Activated CD4-positive, alpha-beta T cell treated with anti-CD3 and anti-CD28 coated beads for 36 hours (primary cell): ENCODE measurements at places on chromosomes 2 and 18. TPM values are rescaled to one million over a fixed set of nuclear protein-coding genes. Genes with fewer than 3 reads are reported as not detected.

DNA sequence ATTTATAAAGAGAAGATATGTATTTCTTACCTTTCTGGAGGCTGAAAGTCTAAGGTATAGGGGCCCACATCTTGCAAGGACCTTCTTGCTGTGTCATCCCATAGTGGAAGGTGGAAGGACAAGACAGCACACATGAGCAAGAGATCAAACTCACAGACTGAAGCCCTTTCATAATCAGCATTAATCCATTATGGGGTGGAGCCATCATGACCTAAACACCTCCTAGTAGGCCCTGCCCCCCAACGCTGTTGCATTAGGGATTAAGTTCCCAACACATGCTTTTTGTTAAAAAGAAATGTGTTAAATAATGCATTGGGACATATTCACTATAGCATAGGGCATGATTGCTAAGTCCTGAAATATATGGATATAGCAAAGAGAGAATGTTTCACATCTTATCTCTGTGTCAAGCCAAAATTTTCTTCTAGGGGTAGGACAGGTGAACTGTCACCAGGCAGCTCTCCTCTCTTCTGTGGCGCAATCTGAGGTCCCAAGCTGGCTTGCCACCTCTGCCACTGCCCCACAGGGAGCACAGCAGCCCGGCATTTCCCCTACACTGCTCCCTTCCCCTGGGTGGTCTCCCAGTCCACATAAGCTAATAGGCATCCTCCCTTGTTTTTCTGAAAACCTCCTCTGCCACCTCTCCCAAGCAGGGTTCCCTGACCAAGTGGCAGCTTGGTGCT, 8.3 kb upstream of the CTIF start:
- H3K36me3 ChIP-seq = no peaks in the 10 kb centered on the region
- H3K4me3 ChIP-seq = no peak overlapping the region
- H3K4me1 ChIP-seq = peaks cover 7% of the 10 kb centered on the region
- H3K27ac ChIP-seq = no peak overlapping the region

GRCh38 chr2:129799036-129799958, 180.2 kb upstream of the RAB6C start:
- H3K36me3 ChIP-seq = no peaks in the 10 kb centered on the region
- no peak for DNase-seq
- H3K27ac ChIP-seq = no peak overlapping the region
- no peaks in the 10 kb centered on the region for H3K4me1 ChIP-seq

DNA sequence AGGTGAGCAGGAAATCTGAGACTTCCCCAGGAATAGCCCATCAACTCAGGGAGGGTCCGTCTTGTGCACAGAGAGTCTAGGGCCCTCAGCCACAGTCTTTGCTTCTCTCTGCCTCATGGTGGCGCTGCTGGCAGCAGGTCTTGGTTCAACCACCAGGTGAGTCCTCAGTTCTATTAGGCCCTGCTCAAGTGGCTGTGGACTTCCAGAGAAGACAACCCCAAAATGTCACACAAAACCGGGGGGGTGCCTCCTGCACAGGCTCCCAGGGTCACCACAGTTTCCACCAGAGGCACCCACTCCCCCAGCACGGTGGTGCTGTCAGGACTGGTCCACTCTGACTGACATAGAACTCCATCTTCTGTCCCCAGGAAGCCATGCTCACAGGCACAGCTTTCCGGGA, 2.4 kb upstream of the CHRNG start:
- no peaks in the 10 kb centered on the region for H3K36me3 ChIP-seq
- peaks cover 7% of the 10 kb centered on the region for H3K27me3 ChIP-seq

- H3K4me3 ChIP-seq = no peak overlapping the region
- peaks cover 2% of the 10 kb centered on the region for H3K27me3 ChIP-seq
- no peaks in the 10 kb centered on the region for H3K4me1 ChIP-seq
- no peaks in the 10 kb centered on the region for H3K36me3 ChIP-seq
Observed at GRCh38 chr18:78927156-78927555, 52.5 kb upstream of the SALL3 start.

DNA sequence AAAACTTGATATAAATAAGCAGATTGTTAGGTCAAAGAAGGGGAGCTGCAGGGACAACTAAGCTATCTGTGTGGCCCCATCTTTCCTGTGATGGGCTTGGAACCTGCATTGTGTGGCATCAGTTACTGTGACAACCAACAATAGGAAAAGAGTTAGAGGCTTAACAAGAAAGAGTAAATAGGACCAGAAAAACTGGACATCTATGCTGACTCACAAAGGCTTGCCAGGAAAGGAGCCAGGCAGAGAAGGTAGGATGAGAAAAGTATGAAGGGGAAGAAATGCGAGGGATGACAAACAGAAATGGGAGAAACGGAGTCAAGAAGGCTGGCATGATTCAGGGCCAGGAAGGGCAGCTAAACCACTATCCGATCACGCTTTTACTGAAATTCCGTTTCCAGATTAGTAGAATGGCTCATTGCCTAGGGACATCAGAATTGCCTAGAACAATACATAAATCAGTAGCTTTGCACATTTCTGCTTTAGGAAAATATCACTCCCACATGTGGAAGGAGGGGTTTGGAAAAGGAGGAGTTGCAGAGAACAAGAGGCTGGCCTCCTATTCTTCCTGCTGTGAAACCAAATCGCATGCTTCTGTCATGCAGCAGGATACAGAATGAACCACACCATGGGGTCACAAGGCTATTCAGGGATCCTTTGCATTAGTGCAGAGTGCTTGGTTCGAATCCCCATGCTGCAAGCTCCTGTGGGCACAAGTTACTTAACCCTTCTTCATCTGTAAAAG, 7.3 kb downstream of the PLA2R1 start:
- H3K27ac ChIP-seq = no peak overlapping the region
- no peak overlapping the region for H3K4me3 ChIP-seq
- H3K27me3 ChIP-seq = peaks cover 31% of the 10 kb centered on the region
- H3K4me1 ChIP-seq = peaks cover 2% of the 10 kb centered on the region
- H3K36me3 ChIP-seq = no peaks in the 10 kb centered on the region

GRCh38 chr2:46462936-46463335, 16.4 kb upstream of the TMEM247 start:
- no peaks in the 10 kb centered on the region for H3K36me3 ChIP-seq
- H3K27me3 ChIP-seq = no peaks in the 10 kb centered on the region
- H3K27ac ChIP-seq = no peak overlapping the region
- H3K4me1 ChIP-seq = peaks cover 2% of the 10 kb centered on the region

DNA sequence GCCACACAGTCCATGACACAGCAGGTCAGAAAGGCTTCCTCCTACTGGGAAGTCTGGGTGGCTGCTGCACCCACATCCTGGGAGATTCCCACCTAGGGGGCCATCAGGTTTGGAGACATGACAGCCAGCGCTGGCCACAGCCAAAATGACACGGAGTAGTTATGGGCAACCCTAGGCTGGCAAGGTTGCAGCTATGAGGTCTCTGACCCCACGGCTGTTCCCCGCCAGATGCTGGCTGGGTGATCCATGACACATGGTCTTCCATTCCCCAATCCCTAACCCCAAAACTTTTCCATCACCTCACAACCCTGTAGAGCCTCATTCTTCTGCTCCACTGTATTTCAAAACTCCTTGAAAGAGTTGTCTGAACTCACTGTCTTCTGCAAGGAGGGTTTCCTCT, 42.7 kb upstream of the EPAS1 start:
- H3K4me1 ChIP-seq = no peaks in the 10 kb centered on the region
- no peak for DNase-seq
- no peaks in the 10 kb centered on the region for H3K27me3 ChIP-seq

DNA sequence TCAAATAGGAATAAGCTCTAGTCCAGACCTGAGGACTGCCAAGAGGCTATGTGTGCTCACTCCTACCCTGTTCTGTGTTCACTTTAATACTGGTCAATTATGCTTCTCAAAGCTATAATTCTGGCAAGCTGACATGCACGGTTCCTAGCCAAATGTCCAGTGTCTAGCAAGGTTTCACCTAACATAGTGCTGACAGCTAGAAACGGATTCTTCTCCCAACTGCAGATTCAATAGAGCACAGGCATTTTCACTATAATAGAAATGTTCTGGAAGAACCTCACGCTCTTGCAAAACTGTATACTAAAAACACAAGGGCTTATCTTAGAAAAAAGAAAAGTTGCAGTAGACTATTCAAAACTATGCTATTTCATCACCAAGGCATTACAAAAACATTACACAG, 45.1 kb downstream of the HDAC4 start:
- no peak overlapping the region for H3K27ac ChIP-seq
- no peaks in the 10 kb centered on the region for H3K27me3 ChIP-seq
- H3K4me3 ChIP-seq = no peak overlapping the region
- peaks cover 22% of the 10 kb centered on the region for H3K36me3 ChIP-seq
- no peak for DNase-seq

DNA sequence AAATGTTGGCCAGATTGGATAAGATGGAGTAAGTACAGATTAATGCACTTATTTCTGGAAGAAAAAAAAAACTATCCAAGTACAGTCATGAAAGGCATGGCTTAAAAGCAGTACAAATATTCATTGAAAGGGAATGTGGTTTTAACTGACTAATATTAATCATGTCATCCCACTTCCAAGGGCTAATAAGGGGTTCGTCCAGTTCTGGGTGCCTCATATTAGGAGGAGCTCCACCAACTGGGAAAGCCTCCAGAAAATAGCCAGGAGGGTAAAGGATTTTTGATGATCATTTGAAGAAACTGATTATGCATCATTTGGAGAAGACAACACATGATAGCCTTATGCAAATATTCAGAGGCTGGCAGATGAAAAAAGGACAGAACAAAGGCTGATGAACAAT, 115.2 kb upstream of the ARL5A start:
- no peaks in the 10 kb centered on the region for H3K36me3 ChIP-seq
- H3K4me1 ChIP-seq = no peaks in the 10 kb centered on the region
- no peak for DNase-seq

GRCh38 chr18:76265497-76266235, 229.4 kb downstream of the ZNF516 start:
- no peak overlapping the region for H3K4me3 ChIP-seq
- peaks cover 6% of the 10 kb centered on the region for H3K4me1 ChIP-seq
- no peaks in the 10 kb centered on the region for H3K36me3 ChIP-seq
- DNase-seq = no peak
- no peak overlapping the region for H3K27ac ChIP-seq

- DNase-seq = no peak
- H3K4me1 ChIP-seq = no peaks in the 10 kb centered on the region
- H3K27me3 ChIP-seq = no peaks in the 10 kb centered on the region
- H3K36me3 ChIP-seq = no peaks in the 10 kb centered on the region
- no peak overlapping the region for H3K4me3 ChIP-seq
Observed at GRCh38 chr2:74347742-74348141, 4.5 kb upstream of the SLC4A5 start.

DNA sequence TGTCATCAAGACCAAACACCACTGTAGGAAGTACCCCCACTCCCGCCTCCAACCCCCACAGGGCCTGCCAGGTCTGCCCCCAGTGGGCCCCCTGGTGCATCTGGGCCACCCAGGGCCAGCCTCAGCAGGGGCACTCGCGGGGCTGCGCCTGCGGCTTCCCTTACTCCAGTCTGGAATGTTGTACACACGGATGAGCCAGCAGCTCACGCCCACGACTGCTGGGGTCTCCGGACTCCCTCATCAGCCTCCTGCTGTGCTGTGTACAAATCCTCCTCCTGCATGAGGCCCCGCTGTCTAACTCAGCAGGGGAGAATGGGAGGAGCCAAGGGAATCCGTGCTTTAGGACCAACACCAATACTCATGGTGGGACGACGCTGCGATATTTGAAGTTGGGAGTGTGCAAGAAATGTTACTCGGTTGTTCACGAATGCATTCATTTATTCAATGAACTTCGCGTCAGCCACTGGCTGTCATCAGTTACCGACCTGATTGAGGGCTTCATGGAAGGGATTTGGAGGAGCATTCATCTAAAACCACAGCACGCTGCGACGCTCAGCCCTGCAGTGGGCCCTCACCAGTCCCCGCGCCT, 654 bp upstream of the ASB1 start:
- peak; percentile 16 for DNase-seq
- peak overlapping the region; percentile 86 for H3K27ac ChIP-seq
- no peaks in the 10 kb centered on the region for H3K27me3 ChIP-seq
- H3K36me3 ChIP-seq = peaks cover 26% of the 10 kb centered on the region
- peaks cover 30% of the 10 kb centered on the region for H3K4me1 ChIP-seq

DNA sequence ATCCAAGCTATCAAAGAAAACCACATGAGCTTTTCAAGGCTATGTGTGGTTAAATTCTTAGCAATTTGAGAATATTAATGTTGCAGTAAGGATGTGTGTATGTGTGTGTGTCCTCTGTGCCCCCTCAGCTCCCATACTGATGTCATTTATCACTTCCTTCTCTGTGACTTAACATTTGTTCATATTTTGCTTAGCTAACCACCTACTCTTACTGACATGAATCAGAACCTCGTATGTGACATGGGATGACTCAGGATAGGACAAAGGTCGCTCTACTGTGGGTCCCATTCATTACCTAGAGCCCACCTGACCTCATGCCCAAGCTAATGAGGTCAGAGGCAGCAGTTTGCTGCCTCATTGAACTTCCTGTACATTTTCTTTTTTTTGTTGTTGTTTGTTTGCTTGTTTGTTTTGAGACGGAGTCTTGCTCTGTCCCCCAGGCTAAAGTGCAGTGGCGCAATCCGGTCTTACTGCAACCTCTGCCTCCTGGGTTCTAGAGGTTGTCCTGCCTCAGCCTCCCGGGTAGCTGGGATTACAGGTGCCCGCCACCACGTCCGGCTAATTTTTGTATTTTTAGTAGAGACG, 36.3 kb downstream of the MOGAT1 start:
- H3K27me3 ChIP-seq = peaks cover 19% of the 10 kb centered on the region
- H3K4me1 ChIP-seq = peaks cover 12% of the 10 kb centered on the region
- peak; percentile 56 for DNase-seq

- H3K36me3 ChIP-seq = peaks cover 65% of the 10 kb centered on the region
- H3K27me3 ChIP-seq = no peaks in the 10 kb centered on the region
- no peak overlapping the region for H3K4me3 ChIP-seq
- no peak for DNase-seq
- H3K27ac ChIP-seq = peak overlapping the region; percentile 74
Observed at GRCh38 chr2:197071213-197071612, 144.7 kb upstream of the PGAP1 start.

- H3K4me3 ChIP-seq = peak overlapping the region; percentile 84
- peaks cover 43% of the 10 kb centered on the region for H3K4me1 ChIP-seq
- DNase-seq = peak; percentile 69
- H3K36me3 ChIP-seq = peaks cover 18% of the 10 kb centered on the region
Observed at GRCh38 chr2:48315896-48316194, 214.1 kb upstream of the STON1 start.

DNA sequence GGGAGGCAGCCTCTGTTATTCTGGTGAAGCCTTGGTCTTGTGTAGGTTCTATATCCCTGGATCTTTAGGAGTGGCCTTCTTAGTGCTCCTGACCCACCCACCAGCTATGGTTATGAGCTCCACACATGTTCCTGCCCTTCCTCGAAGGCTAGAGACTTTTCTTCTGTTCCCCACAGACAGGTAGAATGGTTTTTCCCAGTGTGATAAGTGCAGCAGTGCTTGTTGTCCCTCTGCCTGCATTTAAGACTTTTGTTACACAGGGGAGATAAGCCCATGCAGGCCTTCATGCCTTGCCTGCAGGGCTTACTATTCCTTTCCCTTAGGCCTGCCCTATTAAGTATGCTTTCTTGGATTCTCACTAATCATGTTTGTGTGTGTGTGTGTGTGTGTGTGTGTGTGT, 48.4 kb upstream of the DSC1 start:
- H3K36me3 ChIP-seq = no peaks in the 10 kb centered on the region
- no peak overlapping the region for H3K27ac ChIP-seq
- no peaks in the 10 kb centered on the region for H3K4me1 ChIP-seq
- H3K4me3 ChIP-seq = no peak overlapping the region
- DNase-seq = no peak
- no peaks in the 10 kb centered on the region for H3K27me3 ChIP-seq

The LOXL3 gene
- 0.96 TPM for total RNA-seq

The SPATS2L gene
- 25.8 TPM for total RNA-seq

The ST8SIA3 gene
- total RNA-seq = not detected

The CPO gene
- total RNA-seq = not detected

The KANSL1L gene
- total RNA-seq = 4.5 TPM

The COL6A3 gene
- total RNA-seq = 36.4 TPM

The SFT2D3 gene
- 3.1 TPM for total RNA-seq

The SERPINB13 gene
- not detected for total RNA-seq
